ENCODE measurements at places on chromosomes 5 and 9. TPM values are rescaled to one million over a fixed set of nuclear protein-coding genes. Genes with fewer than 3 reads are reported as not detected.

The PCDHGB6 gene
- total RNA-seq: 0.05 TPM

The IL17B gene
- not detected for total RNA-seq

The SARDH gene
- total RNA-seq: 7.7 TPM

The DDX4 gene
- 0.31 TPM for total RNA-seq

The STC2 gene
- 27.8 TPM for total RNA-seq

The CYLC2 gene
- total RNA-seq: not detected

The CDH9 gene
- not detected for total RNA-seq

The GAPT gene
- total RNA-seq: not detected

The DMRTA1 gene
- not detected for total RNA-seq

The MSX2 gene
- total RNA-seq: not detected

The SUSD3 gene
- total RNA-seq: 62.7 TPM

The DDX46 gene
- total RNA-seq: 47.3 TPM

The INSYN2B gene
- total RNA-seq: not detected

- no peak for DNase-seq
Measured at GRCh38 chr5:17989036-17989435, 354.8 kb downstream of the TAF11L14 start.

GRCh38 chr5:153809166-153809565 lies 229.5 kb downstream of the FAM114A2 start:
- no peak for DNase-seq

DNA sequence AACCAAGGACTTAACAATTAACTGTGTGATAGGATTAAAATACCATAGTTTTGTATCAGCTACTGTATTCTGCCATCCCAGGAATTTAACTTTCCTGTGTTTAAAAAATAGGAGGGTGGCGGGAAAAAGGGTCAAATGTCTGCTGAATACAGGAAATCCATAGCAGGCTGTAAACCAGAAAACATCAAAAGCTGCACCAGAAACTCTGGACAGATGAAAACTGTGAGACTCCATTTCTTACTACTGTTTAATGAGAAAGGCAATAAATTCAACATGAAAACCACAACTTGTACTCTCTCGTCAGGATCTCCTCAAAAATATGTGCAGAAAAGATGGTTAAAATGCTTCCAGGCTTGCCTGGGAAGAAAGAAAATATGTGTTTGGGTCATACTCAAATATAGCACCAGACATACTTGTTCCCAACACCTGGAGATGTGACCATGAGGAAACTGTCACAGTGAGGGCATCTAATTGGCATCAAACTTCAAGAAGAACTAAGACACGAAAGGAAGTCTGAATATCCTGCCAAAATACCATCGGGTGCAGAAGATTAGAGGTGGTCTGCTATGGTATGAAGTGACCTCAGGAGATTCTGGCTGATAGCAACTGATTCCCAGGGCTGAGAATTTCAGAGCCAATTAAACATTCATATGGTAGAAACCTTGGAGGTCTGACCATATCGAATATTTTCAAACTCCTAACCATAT lies 164.7 kb upstream of the TARS1 start:
- DNase-seq: no peak

GRCh38 chr5:134975843-134976242 lies 8.1 kb downstream of the CATSPER3 start:
- DNase-seq: no peak

DNA sequence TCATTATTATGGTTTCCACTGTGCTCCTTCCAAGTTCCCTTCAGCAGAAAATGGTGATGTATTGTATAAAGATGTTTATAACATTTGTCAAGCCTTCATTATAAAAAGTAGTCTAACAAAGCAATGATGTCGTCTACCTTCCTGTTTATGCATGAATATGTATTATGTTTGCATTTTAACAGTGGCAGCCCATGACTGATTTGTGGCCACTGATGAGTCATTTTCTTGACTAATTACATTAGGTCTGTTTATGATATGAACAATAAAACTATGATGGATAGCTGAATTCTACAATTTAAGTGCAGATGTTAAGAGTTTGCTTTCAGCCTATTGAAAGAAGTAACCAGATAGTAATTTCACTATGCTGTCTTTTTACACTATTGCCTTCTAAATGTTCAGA lies 75.4 kb upstream of the ADAMTS19 start:
- no peak for DNase-seq

GRCh38 chr5:122375801-122376200 lies 63.8 kb downstream of the SNCAIP start:
- no peak for DNase-seq

DNA sequence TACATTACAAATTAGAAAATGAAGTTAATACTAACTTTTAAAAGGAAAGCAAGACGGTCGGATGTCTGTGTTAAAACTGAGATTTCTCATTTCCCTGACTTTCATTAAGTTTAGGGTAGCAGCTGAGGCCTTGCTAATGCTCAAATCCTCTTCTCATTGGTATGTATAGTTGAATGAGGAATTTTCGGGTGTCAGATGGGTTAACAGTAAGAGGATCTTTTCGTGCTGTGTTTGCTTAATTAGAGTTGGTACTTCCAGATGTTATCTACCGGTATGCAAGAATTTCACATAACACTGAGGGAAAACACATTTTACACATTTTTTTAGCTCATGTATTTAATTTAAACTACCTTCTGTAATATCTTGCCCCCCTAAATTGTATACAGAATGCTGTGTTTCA lies 168.2 kb upstream of the CTNND2 start:
- DNase-seq: no peak

- DNase-seq: no peak
Measured at GRCh38 chr9:71072587-71072986, 48.8 kb downstream of the TRPM3 start.

DNA sequence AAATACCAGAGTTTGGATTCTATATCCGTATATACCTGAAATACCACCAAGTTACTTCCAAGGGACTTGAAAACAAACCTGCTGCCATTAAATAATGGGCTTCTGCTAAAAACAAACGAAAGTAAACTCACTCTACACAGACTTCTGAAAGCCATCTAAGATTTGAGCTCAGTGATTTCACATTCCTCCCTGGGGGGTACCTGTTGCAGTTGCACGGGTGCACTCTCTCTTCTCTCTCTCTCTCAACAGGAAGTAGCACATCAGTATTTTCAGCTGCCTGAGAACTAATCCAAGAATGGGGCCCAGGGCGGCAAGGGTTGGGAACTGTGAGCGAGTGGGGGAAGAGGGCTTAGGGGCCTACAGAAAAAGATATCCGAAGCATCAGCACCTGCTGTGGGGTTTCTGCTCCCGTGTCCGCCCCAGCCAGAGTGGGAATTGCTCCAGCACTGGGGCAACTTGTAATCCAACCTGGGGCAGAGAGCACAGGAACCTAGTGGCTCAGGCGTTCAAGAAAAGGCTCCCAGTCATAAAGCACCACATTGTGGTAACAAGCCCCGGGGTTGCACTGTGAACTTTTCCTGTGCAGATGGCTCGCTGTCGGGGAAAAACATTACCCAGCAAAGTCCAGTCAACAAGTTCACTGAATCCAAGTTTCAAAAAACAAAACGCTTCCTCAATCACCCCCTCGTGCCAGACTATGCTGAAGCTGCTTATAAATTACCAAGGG lies 99.8 kb downstream of the EFNA5 start:
- DNase-seq: peak; percentile 56

DNA sequence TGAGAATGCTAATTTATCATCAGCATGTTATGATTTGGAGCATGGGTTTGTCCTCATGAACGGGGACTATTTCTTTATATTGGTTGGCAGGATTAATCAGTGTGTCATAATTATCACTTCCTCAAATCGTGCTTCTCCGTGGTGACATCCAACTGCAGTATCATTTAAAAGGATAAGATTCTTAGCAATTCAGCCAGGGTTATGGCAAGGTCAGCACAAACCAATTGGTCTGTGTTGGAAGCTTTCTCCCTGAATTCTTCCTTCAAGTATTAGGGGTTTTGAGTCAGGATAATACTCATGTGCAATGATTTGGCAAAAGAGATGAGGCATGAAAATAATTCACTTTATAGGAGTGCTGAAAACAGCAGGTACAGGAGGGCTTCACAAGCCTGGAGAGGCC lies 5.5 kb upstream of the CAMLG start:
- no peak for DNase-seq

DNA sequence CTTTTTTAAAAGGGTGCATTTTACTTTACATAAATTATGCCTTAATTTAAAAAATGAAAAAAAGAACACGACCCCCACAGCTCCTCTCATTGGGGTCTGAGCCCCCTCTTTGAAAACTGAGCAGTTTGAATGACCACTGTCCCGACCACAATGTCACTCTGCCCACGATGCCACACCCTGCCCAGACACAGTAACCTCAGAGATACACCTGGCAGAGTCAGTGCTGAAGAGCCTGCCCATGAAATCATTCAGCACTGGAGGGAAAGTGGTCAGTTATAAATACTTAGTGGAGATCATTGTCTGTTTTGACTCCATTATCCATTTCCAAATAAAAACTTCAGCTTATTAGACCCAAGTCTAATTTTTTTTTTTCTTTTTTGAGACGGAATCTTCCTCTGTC lies 49.3 kb downstream of the DNAJC21 start:
- DNase-seq: no peak

- DNase-seq: no peak
Measured at GRCh38 chr5:43244823-43245565, 53.0 kb downstream of the NIM1K start.

GRCh38 chr5:5770825-5771224 lies 348.3 kb downstream of the ICE1 start:
- no peak for DNase-seq

DNA sequence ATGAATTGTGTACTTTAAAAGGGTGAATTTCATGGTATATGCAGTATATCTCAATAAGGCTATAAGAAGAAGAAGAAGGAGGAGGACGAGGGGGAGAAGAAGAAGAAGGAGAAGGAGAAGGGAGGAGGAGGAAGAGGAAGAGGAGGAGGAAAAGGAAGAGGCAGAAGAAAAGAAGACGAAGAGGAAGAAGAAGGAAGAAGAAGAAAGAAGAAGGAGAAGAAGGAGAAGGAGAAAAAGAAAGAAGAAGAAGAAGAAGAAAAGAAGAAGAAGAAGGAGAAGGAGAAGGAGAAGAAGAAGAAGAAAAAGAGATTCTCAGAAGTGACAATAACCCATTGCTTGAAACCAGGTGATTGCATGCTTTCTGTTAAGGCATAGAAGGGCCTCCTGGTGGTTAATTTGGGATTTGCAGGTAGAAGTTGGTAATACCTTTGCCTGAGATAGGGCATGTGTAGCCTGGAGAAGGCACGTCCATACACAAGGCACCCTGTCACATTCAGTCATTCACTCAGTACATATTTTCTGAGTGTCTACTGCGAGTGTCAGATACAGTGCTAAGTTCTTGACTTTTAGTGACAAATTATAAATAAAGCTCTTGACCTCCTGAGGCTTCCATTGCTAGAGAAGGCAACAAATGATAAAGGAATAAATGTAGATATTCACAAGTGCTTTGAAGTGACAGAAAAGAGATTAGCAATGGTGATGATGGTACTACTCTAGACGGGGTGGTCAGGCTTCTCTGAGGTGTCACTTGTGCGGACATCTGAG lies 231.3 kb downstream of the NPR3 start:
- peak; percentile 22 for DNase-seq

GRCh38 chr9:130589754-130590153 lies 10.4 kb downstream of the FUBP3 start:
- no peak for DNase-seq

DNA sequence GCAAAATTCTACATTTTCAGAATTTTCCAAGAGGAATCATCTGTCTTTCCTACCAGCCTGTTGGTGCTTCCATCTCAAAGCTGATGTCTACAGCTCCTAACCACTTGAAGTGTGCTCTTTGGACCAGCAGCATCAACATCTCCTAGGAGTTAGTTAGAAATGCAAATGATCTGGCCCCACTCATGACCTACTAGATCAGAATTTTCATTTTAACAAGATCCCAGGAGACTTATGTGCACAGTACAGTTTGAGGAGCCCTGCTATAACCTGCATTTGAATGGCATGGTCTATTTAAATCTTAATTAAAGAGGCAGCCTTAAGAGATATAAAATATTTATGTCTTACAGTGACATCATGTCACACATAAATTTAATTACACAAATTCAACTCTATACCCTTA lies 33.8 kb downstream of the ITK start:
- DNase-seq: no peak

DNA sequence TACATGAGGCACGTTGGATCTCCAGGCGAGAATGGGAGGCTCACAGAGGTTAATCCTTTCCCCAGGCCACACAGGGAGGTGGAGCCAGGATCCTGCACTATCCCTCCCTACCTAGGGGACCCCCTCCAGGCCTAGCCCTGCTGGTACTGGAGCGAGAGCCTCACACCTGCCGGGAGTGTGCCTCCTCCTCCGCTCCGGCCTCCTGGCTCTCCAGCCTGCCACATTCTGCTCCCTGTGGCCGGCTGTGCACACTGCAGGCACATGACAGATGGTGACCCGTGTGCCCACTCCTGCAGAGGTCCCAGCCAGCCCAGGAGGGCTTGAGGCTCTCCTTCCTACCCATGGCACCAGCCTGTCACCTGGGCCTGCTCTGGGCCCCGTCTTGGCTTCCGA lies 93.4 kb downstream of the RXRA start:
- DNase-seq: no peak

DNA sequence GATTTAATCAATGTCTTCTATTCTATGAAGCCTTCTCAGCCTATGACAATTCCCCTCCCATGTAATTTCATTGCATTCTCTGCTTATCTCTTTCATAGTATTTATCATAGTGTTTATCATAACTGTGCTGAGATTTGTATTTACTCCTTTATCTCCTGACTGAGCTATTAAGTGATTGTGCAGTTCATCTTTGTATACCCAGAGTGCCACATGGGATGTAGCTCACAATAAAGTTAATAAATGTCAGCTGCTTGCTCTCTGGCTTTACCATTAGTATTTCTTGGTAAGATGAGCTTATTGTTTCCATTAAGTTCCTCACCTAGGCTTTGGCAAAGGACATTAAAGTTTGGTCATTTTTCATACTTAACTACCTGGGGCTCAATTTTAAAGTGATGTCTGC lies 275.1 kb upstream of the MPDZ start:
- DNase-seq: no peak

GRCh38 chr5:93621327-93621798 lies 38.3 kb downstream of the NR2F1 start:
- DNase-seq: no peak

GRCh38 chr9:7348692-7349091 lies 450.9 kb downstream of the DMAC1 start:
- no peak for DNase-seq

GRCh38 chr5:161030229-161030628 lies 178.2 kb upstream of the ATP10B start:
- no peak for DNase-seq

GRCh38 chr9:127397646-127398274 lies 791 bp downstream of the SLC2A8 start:
- DNase-seq: peak; percentile 46

DNA sequence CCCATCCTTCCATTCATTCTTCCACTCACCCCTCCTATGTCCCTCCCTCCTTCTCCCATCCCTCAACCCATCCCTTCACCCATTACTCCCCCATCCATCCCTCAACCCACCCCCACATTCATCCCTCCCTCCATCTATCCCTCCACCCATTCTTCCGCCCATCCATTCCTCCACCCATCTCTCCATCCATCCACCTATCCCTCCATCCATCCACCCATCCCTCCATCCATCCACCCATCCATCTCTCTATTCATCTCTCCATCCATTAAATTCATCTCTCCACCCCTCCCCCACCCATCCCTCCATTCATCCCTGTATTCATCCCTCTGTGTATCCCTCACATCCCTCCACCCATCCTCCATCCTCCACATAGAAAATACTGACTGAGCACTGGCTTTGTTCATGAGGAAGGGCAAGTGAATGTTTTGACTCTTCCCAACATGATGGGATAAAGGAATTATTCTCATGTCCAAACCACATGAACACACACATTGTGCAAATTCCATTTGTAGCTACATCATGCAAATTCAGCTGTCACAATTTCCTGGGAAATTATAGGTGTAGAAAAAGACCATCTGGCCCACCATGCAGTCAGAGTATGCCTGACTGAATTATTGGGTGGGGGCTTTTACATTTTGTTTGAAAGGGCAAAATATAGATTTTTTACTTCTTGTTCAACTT lies 6.9 kb upstream of the VAV2 start:
- DNase-seq: no peak
